ENCODE measurements at places on chromosomes 4 and X.

DNA sequence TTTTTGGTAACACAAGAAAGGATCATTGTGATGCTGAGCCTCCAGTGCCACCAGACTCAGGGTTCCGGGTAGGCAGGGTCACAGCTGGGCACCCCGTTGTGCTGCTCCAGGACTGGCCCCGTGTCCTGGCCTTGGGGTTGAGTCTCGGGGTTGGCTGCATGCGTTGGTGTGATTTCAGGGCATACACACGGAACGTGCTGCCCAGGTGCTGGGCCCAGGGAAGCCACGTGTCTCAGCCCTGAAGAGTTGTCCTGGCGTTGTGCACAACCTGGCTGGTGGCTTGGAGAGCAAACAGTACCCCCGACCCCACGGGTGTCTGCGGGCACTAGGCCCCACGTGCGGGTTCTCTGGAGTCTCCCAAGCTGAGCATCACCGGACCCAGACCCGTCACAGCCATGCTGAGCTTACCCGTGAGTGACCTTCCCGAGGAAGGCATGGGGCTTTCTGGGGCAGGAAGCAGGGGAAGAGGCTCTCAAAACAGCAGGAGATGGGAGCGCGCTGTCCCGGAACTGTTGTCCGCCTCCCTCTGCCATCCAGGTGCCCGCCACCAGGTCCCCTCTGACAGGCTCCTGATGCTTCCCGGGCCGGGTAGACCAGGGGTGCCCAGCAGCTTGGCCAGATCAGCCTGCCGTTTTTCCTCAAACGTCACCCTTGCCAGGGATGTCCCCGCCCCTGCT is 66.1 kb upstream of the ENPP6 start:
- DNase-seq, result no peak

GRCh38 chrX:153214934-153215333 is 35.9 kb downstream of the MAGEA1 start:
- DNase-seq, result no peak

- DNase-seq, result peak; percentile 68
Measured at GRCh38 chrX:129726307-129727111, 12.3 kb upstream of the XPNPEP2 start.

DNA sequence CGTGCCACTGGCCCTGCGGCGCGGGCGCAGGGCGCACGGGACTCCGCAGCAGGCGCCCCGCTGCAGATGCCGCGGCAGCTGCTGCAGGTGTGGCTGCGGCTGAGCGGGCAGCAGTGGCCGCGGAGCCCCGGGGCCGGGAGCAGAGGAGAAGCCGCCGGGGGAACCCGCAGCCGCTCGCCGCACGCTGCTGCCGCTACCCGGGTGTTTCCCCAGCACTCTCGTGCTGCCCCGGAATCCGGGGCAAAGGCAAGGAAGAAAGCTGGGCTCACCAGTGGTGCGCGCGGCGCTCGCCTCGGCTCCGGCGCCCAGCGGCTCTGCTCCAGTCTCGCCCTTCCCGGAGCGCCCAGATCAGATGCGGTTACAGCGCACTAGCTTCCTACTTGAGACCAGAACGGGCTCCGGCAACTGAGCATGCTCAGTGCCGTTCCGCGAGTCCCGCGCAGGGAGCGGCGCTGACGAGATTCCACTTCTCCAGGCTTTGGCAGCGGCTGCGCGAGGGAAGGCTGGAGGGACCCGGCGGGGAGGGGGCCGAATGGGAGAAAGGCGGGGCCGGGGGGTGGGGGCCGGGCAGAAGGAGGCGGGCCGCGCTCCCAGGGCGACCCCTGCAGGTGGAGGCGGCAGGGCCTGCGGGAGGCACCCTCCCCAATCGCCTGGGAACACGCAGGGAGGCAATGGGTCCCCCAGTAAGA is at the start of gene APBB2:
Gene APBB2 (minus strand): TSS at position 407 of the 689 bp plus-strand sequence. CDS start 181,288 bp downstream, outside the sequence.
- DNase-seq, result peak; percentile 99

DNA sequence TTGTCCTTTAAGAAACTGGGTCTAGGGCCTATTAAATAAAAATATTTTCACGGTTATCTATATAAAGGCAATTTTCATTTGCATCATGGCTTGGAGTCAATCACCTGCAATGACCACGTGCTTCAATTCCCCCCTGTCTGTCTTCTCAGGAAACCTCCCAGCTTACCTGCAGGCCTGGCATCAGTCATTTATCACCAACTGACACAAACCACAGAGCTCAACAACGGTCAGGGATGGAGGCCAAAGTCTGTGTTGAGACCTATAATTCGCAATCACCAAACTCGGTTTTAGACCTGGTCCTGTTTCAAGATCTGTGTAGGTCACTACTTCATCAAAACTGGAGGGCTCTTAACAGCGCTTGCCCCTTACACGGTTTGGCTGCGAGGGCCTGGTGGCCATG is 1.9 kb downstream of the SLC9A7 start:
- no peak for DNase-seq

DNA sequence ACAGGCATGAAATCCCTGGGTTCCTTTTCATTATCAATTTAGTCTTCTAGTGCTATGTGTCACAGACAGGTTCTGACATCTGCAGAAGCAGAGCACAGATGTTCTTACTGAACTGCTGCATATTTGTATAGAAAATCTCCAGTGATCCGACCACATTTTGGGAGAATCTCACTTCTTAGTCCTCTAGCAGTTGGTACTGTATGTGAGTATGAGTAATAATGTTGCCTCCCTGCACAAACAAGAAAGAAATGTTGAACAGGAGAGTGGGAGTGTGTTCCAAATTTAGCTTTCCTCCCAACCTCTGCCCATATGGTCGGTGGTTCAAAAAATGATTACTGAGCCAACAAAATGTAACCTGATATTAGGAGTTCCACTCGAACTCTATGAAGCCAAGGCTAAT is 165.3 kb upstream of the GPC4 start:
- DNase-seq, result no peak

DNA sequence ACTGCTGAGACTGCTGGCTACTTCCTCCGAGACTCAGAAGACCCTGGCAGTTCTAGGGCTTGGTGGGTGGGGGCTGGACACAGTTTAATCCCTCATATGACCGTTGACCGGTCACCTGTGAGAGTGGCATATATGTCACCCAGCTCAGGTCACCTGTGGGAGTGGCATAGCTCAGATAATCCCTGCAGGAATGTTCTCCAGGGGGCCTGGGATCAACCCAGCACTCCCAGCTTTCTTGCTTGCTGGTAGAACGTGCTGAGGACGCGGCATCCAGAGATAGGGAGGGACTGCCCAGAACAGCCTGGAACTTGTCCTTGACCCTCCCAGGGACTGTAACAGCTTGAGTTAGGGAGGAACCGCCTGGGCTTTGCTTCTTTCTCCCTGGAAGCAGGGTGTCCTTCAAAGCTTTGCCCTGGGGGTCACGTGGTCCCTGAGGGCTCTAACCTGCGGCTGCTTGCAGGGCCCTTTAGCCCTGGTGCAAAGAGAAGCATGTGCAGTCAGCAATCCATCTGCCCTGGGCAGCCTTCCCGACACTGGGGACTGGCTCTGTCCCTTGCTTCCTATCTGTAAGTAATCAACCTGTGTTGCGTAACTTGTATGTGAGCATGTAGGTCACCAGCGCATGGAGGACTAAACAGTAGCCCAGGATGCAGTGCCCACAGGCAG is 55.3 kb downstream of the ZFYVE28 start:
- no peak for DNase-seq

- no peak for DNase-seq
Measured at GRCh38 chrX:152641996-152642395, 4.3 kb downstream of the GABRQ start.

GRCh38 chr4:90071289-90072235 is 55.6 kb upstream of the CCSER1 start:
- no peak for DNase-seq

DNA sequence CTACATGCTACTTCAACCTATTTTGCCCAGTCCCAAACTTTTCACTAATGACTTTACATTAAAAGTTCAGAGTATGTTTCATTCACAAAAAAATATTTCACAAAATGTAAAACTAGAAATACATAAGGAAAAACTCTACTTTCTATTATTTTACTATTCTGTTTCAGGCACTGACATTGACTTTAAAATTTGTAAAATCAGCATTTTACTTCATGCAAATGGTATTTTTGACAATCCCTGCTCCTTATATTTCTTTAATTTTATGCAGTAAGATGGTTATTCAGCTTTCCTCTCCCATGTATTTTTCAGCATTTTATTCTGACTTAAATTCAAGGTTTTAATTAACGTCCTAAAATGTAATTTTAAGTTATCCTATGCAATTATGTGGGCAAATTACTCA is 178.5 kb downstream of the COL25A1 start:
- no peak for DNase-seq

- peak; percentile 57 for DNase-seq
Measured at GRCh38 chr4:184475096-184475461, 729 bp upstream of the IRF2 start.

DNA sequence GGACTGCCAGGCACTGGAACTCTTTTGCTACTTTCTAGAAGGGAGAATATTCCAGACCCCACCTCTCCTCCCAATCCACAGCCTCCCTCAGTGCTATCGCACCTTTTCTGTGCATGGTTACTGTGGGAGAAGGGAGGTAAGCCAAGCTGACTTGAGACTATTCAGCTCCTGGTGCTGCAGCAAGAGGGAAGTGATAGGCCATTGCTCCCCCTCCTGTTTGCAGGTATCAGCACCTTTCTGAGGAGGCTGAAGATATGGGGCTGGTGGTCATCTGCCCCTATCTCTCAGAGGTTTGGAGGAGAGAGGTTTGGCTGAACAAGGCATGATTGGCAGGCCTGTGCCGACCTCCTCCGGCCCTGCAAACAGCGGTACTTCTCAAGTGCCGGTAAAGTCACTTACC is 103.3 kb upstream of the GATB start:
- DNase-seq, result no peak

DNA sequence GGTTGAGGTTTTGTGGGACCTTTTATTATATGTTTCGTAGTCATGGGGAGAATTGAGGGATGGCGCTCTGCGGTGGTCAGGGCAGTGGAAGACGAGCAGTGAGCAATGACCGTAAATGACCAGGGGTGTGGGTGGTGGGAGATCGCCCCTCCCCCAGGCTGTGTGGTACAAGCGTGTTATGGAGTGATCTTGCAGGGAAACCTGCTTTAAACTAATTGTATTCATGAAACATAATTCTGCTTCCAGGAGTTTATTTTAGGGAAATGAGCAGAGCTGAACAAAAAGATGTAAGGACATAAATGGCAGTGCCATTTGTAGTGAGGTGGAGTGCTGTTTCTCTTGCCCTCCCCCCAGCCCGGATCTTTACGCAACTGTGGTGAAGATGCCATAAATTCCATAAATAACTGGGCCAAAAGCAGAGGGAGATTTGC is 20.2 kb downstream of the GYG2 start:
- DNase-seq, result peak; percentile 64

DNA sequence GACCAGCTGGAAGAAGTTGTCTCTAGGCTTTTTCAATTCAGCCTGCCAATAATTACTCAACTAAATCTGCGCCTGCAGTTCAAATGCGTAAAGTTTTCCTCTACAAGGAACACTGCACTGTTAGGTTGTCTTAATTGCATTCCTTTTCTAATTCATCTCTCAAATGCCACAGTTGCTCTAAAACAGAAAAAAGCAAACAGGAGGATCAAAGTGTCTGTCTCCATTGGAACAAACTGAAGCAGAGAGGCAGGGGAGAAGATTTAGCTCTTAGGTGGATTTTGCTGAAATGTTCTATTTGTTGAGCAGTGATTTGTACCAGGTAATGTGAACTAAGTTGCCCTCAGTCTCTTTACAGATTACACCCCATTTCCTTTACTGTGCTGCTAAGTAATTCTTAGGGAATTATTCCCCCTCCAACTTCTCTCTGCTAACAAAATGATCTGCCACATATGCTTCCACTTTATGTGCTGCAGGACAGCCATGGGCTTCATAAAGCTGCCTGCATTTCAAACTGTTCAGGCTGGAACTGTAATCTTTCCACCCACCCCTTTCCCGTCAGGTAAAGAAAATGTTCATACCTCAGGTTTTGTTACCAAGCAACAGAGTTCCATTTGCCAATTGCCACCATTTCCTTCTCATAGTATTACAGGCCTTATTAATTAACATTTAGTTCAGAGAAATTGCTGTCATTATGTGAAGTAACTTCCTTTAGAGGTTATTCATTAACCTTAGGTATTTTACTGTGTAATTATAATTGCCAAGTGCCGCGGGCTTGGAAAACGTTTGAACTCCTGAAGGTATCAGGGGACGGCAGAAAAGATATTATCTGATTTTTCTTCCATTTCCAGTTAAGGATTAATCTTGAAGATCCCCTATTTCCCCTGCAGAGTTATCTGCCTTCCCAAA is 149.3 kb downstream of the SPRY1 start:
- no peak for DNase-seq

DNA sequence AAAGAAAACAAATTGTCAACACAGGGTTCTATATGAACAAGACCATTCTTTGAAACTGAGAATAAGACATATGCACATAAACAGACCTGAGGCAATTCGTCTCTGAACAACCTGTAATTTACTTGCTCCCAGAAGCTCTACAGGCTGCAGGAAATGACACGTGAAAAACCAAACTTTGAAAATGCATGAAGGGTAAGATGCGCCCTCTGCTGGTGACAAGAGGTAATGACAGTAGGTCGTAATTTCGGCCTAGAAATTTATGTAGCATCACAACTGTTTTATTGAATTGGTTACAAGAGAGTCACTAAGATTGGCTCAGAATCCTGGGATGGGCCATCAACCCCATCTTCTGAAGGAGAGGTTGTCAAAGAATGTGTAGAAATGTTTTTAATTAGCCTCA is 276.5 kb downstream of the PPP4R3C start:
- DNase-seq, result peak; percentile 17

DNA sequence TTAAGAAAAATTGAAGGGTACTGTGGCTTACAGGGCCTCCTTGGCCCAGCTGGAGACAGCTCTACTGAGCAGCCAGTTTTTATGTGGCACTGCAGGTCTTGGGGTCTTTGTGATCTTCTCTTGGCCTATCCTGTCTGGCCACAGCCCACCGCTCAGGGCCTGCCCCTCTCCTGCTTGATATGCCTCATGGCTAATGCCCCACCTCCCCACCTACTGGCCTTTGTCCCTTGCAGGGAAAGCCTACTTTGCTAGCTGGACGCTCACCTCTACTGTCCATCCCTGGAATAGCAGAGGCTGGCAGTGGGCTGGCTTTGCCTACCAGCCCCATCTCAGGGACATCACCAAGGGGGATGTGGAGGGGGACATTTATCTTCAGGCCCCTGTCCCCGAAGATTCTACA is 134.1 kb downstream of the PJA1 start:
- DNase-seq, result peak; percentile 2

DNA sequence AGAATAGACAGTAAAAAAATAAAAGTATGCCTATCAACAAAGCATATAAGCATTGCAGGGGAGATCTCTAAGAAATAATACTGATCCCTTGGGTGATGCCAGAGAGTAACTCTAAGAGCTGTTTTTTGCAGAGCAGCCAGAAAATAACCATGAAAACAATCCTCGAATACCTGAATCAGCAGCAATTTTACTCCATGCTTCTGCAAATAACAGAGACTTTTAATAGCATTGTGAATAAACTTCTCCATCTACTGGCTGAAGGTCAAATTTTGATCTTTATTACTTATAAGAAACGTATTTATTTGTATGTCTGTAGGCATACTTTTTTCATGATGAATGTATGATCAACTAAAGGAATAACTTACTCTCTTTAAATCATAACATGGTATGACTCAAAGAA is 334.5 kb downstream of the GALNTL6 start:
- no peak for DNase-seq
